Right lung (tissue), 10 donors: ENCODE measurements at places on chromosomes 11 and 22. TPM values are rescaled to one million over a fixed set of nuclear protein-coding genes. Genes with fewer than 3 reads are reported as not detected.
A peak's percentile ranks its signal among the peaks of the same experiment; 100 is the strongest.

KCNK4 gene
- polyA plus RNA-seq = 0.10 TPM

TCF20 gene
- 23.0 TPM for polyA plus RNA-seq

GRCh38 chr11:70604221-70604620, 205.9 kb downstream of the CTTN start:
- no peak for DNase-seq

CBX7 gene
- polyA plus RNA-seq = 7.8 TPM

RAB3IL1 gene
- 7.4 TPM for polyA plus RNA-seq

GRCh38 chr11:122633219-122633829, 22.2 kb upstream of the UBASH3B start:
- DNase-seq = peak; percentile 23

GRCh38 chr11:69131644-69132300, 24.0 kb upstream of the SMIM38 start:
- DNase-seq = peak; percentile 83
